ENCODE measurements at places on chromosomes 3 and 15.

DNA sequence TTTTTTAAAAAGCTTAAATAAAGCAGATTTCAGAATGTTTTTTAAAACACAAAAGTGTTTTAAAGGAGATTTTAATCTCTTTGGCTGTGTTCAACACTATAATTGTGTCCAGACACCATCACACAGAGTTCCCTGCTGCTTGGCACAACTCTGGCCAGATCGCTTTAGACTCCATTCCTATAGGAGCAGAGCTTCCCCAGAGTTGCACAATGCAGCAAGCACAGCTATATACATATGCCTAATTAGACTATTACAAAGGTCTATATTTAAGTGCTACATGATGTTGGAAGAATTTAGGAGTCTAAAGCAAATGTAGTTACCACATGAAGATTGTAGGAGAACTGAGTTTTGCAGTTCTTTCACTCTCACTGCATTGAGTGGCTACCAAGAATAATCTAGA lies 11.2 kb downstream of the SLC9A9 start:
- no peak for DNase-seq

DNA sequence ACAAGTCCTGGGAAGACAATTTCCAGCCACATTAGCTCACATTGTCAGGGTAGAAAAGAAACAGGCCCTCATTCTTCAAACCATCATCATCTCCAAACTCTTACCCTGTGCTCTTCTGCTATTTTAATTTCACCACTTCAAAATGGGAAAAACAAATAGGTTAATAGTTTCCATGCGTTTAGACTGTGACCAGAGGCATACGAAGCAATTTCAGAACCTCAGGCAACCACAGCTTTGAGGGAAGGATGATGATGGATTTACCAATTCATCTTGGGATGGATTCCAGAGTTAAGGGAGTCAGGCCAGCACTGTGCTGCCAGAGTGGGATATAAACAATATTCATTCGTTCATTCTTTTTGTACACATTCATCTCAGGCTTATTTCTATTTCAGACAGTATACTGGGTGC lies 307.8 kb upstream of the TPRG1 start:
- DNase-seq = no peak

- DNase-seq = no peak
Measured at GRCh38 chr3:186971578-186971977, 41.3 kb downstream of the ST6GAL1 start.

DNA sequence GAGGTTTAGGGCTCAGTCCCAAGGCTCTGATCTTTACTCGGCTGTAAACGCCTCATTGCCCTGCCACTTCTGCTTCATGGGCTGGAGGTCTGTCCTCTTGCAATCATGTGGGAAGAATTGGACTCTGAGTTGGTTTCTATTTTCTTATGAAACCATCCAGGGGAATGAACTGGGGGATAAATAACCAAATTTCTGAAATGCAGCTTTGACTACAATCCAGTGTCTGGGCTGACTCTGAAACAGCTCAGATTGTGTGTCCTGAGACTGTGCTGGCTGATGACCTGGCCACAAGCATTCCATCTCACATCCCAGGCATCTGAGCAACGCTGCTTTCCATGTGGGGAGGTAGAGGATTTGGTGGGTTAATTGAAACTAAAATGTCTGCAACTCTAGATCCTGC lies 71.0 kb upstream of the GALNT15 start:
- DNase-seq = no peak

DNA sequence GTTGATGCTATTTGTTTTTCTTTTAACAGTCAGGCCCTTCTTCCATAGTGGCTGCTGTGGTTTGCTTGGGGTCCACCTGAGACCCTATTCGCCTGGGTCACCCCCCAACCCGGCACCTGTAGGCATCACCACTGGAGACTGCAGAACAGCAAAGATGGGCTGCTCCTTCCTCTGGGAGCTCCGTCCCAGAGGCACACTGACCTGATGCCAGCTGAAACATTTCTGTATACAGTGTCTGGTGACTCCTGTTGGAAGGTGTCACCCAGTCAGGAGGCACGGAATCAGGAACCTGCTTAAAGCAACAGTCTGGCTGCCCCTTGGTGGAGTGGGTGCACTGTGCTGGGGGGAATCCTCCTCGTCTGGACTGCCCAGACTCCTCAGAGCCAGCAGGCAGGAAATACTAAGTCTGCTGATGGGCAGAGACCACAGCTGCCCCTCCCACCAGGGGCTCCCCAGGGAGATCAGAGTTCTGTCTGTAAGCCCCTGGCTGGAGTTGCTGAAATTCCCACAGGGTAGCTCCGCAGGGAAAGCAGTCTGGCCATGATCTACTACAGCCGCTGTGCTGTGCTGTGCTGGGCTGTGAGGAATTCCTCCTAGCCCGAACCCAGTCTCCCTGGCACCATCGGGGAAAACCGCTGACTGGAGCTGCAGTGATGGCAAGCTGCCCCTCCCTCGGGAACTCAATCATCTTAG lies 248.2 kb downstream of the TBC1D5 start:
- DNase-seq = no peak

- DNase-seq = no peak
Measured at GRCh38 chr15:33494306-33494705, 183.5 kb downstream of the RYR3 start.

DNA sequence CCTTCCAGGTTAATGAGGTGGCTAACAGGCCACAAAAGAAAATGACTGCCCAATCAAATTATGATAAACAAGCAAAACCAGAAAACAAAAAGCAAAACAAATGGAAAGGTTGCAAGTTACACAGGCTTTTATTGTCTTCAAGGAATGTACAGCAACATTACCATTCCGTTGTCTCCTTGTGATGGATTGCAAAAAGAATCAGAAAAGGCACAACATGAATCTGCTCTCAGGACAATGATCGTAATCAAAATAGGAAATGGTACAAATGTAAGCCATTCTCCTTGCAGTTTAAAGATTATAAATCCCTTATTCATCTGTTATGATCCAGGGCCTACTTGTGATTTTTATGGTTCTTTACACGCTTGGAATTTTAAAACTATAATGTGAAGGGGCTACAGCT lies 125.8 kb downstream of the ECT2 start:
- DNase-seq = no peak

DNA sequence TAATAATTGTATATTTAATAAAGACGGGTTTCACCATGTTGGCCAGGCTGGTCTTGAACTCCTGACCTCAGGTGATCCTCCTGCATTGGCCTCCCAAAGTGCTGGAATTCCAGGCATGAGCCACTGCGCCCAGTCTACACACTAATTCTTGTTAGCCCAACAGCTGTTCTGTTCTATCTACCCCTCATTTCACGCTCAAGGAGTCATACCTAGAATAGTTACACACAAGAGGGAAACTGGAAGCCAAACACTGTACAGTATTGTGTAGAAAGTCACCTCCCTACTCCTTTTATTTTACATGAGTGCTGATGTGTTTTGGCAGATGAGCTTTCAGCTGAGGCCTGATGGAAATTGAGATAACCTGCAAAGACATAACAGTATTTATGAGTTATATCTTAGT lies 13.4 kb upstream of the CTDSPL2 start:
- DNase-seq = no peak

- DNase-seq = no peak
Measured at GRCh38 chr3:39515681-39516441, 48.4 kb downstream of the MOBP start.

DNA sequence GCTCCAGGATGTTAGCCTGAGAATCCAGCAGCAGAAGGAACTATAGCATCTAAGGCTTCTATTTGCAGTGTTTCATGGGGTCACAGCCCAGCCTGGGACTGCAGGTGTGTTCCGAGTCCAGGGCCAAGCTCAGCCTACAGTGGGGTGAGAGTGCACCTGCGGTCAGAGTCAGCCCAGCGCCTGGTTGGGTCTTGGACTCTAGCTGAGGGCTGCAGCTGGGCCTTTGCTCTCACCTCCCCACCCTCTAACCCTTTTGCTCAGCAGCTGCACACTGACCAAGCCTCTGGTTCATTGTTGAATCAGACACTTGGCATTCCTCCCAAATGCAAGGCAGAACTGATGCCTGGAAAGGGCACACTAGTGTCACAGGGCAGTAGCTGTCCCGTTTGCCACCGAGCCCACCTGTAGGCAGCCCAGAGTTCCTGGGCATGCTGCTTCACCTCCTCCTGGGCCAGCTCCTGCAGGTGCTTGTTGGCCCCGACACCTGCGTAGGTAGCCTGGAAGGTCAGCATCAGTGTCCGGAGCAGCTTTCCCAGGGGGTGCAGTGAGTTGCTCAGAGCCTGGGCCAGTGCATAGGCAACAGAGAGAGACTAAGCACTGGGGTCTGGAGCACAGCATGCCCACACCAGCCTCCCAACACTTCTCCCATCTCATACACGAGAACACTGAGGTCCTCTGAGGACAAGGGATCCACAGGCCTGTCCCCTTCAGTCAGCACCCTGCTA lies 17.5 kb downstream of the ALS2CL start:
- DNase-seq = no peak

DNA sequence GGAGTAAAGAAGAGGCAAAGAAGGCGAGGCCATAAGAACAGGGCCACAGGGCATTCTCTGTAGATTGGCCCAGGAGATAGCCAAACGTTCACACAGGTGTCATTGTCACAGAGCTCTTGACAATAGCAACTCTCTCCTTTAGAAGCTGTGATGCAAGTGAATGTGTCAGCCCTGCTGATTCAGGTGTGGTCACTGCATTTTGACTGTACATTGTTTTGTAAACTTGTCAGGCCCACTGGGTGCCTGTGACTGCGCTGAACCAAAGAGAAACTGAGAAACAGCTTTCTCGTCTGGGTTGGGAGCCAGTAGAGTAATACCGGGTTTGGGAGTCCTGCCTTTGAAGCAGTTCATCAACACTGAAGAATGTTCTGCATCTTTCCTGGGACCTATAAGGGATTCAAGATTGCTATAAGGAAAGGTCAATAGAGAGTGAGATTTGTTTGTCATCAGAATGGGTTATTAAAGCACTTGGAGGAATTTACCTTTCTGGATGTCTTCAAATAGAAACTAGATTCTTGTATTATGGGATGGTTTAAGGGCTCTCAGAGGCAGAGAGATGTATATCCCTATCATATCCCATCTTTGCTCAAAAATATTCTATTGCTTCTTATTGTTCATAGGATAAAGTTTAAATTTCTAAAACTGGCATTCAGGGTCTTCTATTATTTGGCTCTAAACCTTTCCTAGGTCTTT lies 45.4 kb downstream of the TMEM45A start:
- DNase-seq = no peak

DNA sequence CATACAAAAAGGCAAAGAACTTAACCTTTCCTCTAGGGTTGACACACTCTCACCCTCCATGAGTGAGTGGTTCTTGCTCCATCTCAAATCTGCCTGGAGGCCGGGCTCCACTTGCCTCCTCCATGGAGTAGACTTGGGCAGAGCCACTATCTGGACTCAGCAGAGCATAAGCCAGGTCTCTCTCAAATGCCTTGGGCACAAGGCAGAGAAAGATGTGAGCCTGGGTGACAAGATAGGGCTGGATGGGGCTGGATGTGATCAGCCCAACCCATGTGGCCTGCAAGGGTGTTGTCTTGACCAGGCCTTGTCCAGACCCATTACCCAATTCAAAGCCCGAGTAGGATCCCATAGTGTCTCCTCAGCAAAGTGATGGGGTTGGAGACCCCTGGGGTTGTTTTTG lies 4.2 kb upstream of the RPL29 start:
- no peak for DNase-seq

DNA sequence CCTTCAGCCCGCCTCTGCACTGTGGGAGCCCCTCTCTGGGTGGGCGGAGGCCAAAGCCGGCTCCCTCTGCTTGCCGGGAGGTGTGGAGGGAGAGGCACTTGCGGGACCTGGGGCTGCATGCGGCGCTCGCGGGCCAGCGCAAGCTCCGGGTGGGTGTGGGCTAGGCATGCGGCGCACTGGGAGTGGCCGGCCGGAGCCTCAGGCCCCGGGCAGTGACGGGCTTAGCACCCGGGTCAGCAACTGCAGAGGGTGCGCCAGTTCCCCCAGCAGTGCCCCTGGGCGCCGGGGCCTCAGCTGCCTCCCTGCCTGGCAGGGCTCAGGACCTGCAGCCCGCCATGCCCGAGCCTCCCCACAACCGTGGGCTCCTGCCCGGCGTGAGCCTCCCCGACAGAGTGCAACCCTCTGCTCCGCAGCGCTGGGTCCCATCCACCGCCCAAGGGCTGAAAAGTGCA lies 98.9 kb upstream of the POU1F1 start:
- no peak for DNase-seq

DNA sequence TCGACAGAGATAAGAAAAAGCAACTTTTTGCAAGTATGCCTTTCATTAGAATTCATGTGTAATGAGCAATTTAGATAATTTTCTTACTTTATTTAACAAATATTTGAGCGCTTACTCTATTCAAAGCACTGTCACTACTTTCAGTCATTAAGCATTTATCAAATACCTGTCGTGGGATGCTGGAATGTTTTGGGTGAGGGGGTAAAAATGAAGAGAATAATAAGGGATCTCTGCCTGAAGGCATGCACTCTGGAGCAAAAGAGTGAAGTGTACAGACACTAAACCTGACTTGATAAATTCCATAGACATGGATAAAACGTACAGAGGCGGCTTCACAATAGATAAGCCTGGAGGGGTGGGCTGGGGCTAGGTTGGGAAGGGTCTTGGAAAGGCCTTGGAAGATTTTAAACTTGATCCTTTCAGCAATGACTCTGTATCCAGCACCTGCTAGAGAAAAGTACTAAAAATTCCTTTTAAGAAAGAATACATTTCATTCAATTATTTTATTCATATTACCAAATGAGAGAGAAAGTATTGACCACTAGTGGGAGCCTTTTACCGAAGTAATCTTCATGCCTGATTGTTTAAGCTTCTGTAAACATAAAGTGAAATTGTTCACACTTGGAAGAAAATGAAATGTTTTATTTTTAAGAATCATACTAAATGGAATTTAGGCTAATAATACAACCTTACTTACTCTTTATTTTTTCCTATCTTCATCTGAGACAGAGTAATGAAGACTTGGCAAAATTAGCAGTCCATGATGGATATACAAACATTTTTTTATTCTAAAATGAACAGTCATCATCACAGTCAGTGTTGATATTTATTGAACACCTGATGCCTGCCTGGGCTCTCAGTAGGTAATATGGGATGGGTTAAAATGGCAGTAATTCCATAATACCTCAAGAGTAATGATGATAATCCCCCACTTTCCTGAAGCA lies 113.2 kb downstream of the PPP2R3A start:
- DNase-seq = no peak

GRCh38 chr3:72042397-72043203 lies 257.7 kb upstream of the PROK2 start:
- DNase-seq = no peak

Measured in stimulated activated naive B cell treated with anti-CD40 and anti-IgM and Interleukin-4, amounts not matched to agents 10 μg/mL and 1 μg/mL and 100 μg/mL, for 72 hours (primary cell).